ENCODE measurements at places on chromosomes 4 and X.

DNA sequence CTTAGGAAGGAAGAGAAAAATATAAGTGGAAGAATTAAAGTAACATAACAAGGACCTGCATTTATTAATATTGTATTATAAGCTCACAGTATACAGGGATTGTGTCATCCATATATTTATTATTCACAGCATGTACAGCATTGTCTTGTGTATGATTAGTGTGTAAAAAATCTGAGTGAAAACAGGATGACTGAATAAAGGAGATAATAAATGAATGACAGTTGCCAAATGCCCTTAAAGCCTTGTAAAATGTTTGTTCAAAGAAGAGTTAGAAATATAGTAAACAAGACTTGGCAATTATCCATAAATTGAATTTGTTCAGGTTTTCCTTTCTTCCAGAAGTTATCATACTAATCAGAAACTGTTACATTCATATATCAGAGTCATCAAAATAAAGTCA is 172.7 kb downstream of the BTC start:
- no peak for DNase-seq

GRCh38 chrX:106921637-106922036 is 1.4 kb downstream of the CLDN2 start:
- no peak for DNase-seq

- DNase-seq: no peak
Observed at GRCh38 chr4:73753215-73753614, 12.8 kb downstream of the CXCL8 start.

DNA sequence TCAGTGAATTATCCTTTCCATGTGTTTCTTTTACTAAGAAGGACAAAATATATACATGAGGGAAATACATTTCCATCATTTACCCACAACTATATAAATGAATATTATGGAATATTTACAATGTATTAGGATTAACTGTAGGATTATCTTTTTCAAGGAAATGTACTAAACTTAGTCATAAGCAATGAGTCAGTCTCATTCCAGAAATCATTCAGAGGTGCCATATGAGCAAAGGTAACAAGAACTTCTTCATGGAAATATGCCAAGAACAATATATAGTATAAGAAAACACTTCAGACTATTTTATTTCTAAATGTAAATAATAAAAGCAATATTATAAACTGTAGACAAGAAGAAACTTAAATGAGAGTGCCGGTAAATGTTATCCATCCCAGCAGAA is 67.1 kb downstream of the USP38 start:
- DNase-seq: no peak

DNA sequence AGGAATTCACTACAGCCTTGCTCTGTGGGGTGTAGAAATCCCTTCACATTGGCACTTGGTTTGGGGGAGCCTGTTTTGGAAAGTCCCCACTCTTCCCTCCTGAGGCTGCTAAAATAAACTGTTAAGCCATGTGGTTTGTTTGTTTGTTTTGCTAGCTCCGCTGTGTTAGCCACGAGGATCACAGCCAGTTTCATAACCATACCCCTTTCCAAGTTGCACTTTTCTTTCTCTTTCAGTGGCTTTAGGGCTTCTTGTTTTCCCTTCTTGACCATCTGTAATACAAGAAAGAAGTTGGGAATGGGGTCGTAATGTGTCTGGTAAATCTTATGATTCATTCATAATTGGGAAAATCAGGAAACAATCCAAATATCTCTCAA is 24.8 kb upstream of the UXT start:
- DNase-seq: no peak

- no peak for DNase-seq
Observed at GRCh38 chr4:76449833-76450232, 14.8 kb downstream of the SHROOM3 start.

DNA sequence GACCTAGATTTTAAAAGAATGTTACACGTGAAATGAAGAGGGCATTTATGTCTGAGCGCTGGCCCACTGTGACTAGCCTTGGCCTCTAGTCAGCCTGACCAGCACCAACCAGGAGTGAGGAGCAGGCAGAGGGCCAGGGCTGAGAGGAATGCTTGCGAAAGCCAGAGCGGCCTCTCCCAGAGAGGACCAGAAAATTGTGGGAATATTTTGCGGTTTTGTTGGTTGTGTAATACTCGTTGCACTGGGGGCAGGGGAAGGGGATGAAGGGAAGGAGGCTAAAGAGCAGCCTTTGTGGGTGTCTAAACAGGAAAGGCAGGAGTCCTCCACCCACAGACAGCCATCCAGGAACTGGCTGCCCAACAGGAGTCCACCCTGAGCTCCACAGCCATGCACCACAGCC is 3.8 kb downstream of the GABRE start:
- DNase-seq: no peak

GRCh38 chr4:178026999-178027398 is 584.8 kb upstream of the AGA start:
- DNase-seq: no peak

- DNase-seq: no peak
Observed at GRCh38 chr4:104206784-104207183, 287.9 kb downstream of the CXXC4 start.
